ENCODE measurements at places on chromosomes 7 and 10.

GRCh38 chr7:28151965-28152364 is 28.6 kb downstream of the JAZF1 start:
- DNase-seq: no peak

DNA sequence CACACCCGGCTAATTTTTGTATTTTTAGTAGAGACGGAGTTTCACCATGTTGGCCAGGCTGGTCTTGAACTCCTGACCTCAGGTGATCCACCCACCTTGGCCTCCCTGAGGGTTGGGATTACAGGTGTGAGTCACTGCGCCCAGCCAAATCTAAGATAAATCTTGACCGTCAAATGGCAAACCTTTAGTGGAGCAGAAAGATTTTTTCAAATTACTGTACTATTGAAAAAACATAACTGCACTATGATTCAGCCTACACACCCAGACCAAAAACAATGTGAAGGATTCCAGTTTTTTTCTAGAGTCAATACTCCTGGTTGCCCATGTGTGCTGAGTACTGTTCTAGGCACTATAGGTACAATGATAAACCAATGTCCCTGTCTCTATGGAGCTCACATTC is 33.9 kb upstream of the SVIL start:
- DNase-seq: no peak

DNA sequence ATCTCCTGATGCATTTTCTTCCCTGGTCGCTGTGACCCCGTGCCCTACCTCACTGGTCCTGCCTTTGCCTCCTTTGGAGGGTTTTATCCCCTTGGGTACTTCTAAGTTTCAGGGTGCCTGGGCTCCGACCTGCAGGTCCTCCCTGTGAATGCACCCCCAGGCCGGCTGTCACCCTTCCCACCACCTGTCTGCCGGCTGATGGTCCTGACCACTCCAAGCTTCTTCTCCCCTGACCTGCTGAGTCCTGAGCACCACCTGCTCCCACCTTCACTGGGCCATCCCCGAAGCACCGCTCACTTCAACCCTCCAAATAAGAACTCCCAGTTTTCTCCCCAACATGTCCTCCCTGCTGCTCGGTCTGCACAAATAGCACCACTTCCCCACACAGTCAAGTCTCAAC is 33.4 kb downstream of the TNS3 start:
- DNase-seq: no peak

GRCh38 chr10:7258948-7259523 is 151.8 kb downstream of the SFMBT2 start:
- DNase-seq: no peak

- no peak for DNase-seq
Observed at GRCh38 chr10:10685566-10685965, 332.1 kb upstream of the CELF2 start.

- DNase-seq: no peak
Observed at GRCh38 chr7:152383341-152384234, 52.2 kb downstream of the KMT2C start.

GRCh38 chr7:12893292-12893691 is 205.9 kb downstream of the ARL4A start:
- no peak for DNase-seq

All from NCI-H526 (cell line).